ENCODE measurements at places on chromosomes 5 and 9. TPM values are rescaled to one million over a fixed set of nuclear protein-coding genes. Genes with fewer than 3 reads are reported as not detected.

Gene ACTBL2
- total RNA-seq, result not detected

Gene EQTN
- 0.73 TPM for total RNA-seq

Gene IL4
- not detected for total RNA-seq

Gene GPR150
- not detected for total RNA-seq

Gene NFIB
- 105 TPM for total RNA-seq

Gene TRIM14
- 8.8 TPM for total RNA-seq

Gene STK32A
- total RNA-seq, result 6.9 TPM

Gene AHRR
- not detected for total RNA-seq

Gene DAPK1
- total RNA-seq, result 42.6 TPM

Gene IL31RA
- not detected for total RNA-seq

Gene SMIM27
- total RNA-seq, result 8.6 TPM

Gene C5orf34
- 3.3 TPM for total RNA-seq

Gene DIPK1B
- total RNA-seq, result 5.6 TPM

Gene AP3B1
- total RNA-seq, result 48.0 TPM

Gene AQP7
- 38.3 TPM for total RNA-seq

Gene HK3
- total RNA-seq, result 2.5 TPM

Gene COMMD10
- total RNA-seq, result 54.1 TPM

Gene NUTM2F
- not detected for total RNA-seq

Gene G3BP1
- 107 TPM for total RNA-seq

All from breast epithelium (tissue), 4 donors.